ENCODE measurements at places on chromosomes 4 and X.
A peak's percentile ranks its signal among the peaks of the same experiment; 100 is the strongest.

GRCh38 chr4:5970381-5971077, 47.7 kb downstream of the C4orf50 start:
- DNase-seq: no peak

DNA sequence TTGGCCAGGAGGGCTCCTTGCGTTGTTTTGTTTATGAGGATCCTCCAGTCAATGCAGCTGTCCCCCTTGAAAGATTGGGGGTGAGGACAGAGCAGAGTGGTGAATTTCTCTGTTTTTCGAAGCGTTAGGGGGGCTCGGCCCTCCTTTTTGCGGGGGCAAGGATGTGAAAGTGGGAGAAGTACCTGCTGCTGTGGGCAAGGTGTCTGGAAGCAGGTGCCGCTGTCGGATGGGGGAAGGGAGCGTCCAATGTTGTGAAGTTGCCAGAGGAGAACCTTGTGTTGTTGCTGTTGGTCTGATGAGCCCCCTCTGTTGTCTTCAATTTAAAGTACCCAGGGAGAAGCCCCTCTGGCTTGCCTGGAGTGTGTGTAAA, 613 bp downstream of the GLRB start:
- DNase-seq: no peak

DNA sequence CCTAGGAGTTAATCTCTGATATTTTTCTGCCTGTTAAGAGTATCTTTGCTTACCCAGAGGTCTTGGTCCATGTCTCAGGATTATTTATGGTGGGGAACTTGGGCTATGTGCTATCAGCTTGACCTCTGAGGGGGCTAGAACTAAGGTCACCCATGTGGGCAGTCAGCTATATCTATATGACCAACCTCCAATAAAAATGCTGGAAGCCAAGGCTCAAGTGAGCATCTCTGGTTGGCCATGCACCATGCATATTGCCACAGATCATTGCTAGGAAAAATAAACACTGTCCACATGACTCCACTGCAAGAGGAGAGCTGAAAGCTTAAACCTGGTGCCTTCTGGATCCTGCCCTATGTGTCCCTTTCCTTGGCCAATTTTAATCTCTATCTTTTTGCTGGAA, 196.5 kb upstream of the SLC7A11 start:
- no peak for DNase-seq

- peak; percentile 93 for DNase-seq
These were observed at the start of gene FAM114A1 for GRCh38 chr4:38867478-38868058. Gene FAM114A1 (plus strand): TSS chr4:38867806. CDS start chr4:38878079, 10,273 bp downstream.

GRCh38 chr4:7073526-7074390, 5.9 kb upstream of the GRPEL1 start:
- DNase-seq: no peak

DNA sequence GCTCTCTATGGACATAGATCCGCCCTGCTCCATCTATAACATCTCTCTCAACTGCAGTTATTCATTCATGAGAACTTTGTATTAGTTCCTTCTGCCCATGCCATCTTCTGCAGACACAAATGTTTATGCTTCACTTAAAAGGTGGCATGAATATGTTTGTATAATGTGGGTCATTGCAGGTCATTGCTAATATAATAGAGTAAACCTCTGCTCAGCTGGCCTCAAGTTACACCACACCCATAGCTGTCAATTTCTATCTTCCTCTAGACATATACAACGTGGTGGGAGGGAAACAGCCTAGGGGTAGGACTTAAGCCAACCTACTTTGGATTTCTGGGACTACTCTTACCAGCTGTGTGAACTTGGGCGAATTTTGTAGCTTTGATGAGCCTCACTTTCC, 129.8 kb downstream of the ATXN3L start:
- DNase-seq: no peak

DNA sequence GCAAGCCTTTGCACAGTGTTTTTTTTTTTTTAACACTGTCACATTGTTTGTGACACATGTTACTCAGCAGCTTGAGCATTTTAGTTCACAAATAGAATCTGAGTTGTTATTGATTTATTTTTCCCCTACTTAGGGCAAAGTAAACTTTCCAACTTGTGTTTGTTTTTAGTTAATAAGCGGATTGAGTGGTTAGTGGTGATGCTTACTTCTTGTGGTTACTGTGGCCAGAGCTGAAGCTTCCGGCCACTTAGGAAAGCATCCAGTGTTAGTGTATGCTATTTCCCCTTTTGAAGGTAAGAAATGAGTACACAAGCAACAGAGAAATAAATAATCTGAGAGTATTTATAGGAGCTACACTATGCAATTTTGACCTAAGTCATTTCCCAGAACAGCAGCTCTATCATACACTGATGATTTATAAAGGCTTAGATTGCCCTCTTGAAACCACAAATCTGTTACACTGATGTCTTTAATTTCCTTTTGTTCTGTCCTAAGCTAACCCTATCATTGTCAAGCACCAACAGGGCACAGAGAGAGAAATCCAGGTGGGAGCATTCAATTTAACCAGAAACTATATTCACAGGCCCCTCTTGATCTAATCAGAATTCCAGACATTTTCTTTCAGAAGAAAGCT, 2464.6 kb downstream of the PCDH7 start:
- DNase-seq: no peak

DNA sequence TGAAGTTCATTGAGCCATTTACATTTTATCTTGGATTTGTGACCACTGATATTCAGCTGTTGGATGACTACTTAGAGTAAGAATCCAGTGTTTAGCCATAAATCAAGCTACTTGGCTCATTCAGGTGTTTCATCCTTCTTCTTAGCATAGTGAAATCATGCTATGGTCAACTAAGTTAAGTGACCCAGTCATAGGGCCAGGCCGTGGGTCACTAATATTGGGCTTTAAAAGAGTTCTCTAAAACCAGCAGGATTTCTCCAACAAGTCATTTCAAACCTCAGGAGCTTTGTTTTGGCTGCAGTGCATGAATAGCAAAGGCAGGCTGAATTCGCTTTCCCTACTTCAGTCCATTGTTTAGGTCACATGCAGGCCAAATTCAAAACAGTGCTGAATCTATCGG, 181.0 kb downstream of the MAML3 start:
- DNase-seq: no peak

GRCh38 chrX:48003367-48003757, 427 bp downstream of the ZNF182 start:
- DNase-seq: no peak

DNA sequence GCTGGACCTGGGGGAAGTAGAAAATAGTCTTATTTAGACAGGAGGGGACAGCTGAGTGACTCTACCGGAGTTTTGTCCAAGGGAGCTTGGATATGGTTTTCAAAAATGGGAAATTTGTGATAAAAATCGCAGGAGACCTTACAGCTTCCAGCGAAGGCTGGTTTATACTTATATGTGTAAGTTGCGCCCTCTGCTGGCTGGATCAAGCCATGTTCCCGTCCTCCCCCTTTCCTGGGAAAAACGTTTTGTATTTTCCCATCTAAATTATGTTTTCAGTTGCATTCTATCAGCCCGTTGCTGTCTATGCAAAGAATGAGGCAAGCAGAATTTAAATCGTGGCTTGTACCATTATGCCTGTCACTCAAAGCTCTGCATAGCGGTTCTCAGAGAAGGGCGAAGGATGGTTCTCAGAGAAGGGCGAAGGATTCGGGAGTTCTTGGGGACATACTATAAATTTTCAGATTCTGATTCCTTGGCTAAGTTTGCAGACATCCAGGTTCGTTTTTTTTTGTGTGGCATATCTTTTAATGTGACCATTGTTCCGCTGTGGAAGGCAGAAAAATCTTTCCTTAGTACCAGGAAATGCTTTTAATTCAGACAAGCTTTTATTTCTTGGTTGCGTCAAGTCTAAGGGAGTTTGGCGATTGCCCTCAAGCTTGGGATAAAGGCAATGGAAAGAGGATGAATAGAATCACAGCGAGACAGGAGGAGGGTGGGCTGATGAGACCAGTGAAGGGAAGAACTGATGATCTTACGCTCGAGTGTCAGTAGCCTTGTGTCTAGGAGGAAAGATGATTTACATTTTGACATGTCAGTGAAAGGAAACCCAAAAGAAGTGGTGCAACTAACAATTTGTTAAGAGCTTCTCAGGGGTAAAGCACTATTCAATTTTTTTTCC, 128.5 kb upstream of the ARX start:
- DNase-seq: peak; percentile 30

GRCh38 chrX:154013614-154014360, 5.9 kb downstream of the IRAK1 start:
- DNase-seq: no peak

DNA sequence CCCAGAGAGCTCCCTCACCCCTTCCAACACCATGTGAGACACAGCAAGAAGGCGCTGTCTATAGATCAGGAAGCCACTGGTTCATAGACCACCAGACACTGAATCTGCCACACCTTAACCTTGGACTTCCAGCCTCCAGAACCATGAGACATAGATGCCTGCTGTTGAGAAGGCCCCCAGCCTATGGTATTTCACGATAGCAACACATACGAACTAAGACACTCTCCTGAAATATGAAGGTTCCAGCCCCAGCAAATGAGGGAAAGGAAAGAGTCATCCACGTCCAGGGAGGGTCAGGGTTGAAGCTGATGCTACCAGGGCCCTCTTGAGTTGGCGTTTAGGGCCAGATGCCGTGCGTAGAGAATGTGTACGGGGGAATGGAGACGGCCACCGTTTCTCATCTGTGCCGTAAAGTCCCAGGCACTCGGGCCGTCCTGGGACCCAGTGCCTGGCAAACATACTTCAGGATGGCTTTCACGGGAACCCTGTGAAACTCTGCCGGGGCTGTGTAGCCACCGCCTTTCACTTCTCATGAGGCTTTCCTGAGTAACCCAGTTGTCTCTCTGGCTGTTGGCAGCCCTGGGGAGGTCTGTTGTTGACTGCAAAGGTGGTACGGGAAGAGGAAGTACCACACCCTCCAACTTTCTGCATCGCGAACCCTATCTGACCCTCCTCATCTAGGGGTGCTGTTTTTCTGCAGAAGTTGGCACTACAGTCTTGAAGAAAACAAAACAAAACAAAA, 17.7 kb upstream of the P2RY8 start:
- no peak for DNase-seq

Measured in left hindlimb (tissue), 1 donor.